ENCODE measurements at places on chromosomes 5 and 9. TPM values are rescaled to one million over a fixed set of nuclear protein-coding genes. Genes with fewer than 3 reads are reported as not detected.
A peak's percentile ranks its signal among the peaks of the same experiment; 100 is the strongest.

The PCDHA13 gene
- 2.3 TPM for total RNA-seq

- no peak for DNase-seq
- no peaks in the 10 kb centered on the region for H3K4me1 ChIP-seq
- H3K27ac ChIP-seq: no peak overlapping the region
These were observed 8.9 kb upstream of the PALM2AKAP2 start for GRCh38 chr9:109771087-109771486.

DNA sequence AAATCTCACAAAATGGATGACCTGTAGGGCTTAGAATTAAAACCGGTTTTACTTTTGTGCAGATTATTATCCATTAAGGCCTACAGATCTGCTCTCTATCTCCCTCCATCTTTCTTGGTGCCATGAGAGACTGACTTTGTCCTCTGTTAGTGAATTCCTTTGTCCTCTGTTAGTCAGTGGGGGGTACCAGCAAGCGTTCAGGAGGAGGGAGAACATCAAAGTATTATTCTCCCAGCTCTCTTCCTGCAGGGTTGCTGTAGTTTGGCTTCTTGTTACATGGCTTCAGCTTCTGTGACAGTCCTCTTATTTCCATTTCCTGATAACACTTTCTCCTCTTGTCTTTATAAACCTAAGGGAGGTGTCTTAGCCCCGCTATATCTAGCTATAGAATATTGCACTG, 850.5 kb upstream of the SEMA6A start:
- no peak for DNase-seq
- no peaks in the 10 kb centered on the region for H3K36me3 ChIP-seq
- H3K27ac ChIP-seq: no peak overlapping the region
- no peak overlapping the region for H3K4me3 ChIP-seq

DNA sequence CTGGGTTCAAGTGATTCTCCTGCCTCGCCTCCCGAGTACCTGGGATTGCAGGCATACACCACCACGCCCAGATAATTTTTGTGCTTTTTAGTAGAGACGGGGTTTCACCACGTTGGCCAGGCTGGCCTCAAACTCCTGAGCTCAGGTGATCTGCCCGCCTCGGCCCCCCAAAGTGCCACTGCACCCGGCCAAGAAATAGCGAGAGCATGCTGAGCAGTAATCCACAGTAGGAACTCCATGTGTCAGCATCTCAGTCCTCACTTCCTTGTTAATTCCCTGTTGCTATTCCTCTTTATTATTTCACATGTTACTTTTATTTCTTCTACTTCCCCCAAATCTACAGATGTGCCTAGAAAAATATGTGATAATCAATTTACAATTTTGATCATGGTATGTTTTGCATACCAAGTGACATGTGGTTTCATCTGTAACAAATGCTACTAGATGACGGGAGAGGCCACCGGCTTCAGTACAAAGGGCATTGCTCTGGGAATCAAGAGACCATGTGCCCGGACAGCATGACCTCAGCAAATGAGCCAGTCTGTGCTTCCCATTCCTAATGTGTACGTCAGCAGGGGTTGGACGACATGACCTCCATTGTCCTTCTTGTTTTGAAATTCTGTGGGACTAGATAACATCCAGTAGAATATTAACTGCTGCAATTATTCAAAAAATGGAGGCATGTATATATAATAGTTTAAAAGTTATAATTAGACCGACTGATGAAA, 61.6 kb downstream of the FNBP1 start:
- peak; percentile 1 for DNase-seq
- no peak overlapping the region for H3K27ac ChIP-seq
- H3K27me3 ChIP-seq: no peaks in the 10 kb centered on the region
- no peak overlapping the region for H3K4me3 ChIP-seq
- no peaks in the 10 kb centered on the region for H3K4me1 ChIP-seq

The IFNB1 gene
- total RNA-seq: 0.61 TPM

The IFNA13 gene
- not detected for total RNA-seq
